Activated naive CD8-positive, alpha-beta T cell treated with anti-CD3 and anti-CD28 coated beads, Interleukin-2, amount 10 ng/mL, durations not matched to agents 7 days and 5 days (primary cell): ENCODE measurements at places on chromosomes 3 and 15. TPM values are rescaled to one million over a fixed set of nuclear protein-coding genes. Genes with fewer than 3 reads are reported as not detected.
A peak's percentile ranks its signal among the peaks of the same experiment; 100 is the strongest.

DNA sequence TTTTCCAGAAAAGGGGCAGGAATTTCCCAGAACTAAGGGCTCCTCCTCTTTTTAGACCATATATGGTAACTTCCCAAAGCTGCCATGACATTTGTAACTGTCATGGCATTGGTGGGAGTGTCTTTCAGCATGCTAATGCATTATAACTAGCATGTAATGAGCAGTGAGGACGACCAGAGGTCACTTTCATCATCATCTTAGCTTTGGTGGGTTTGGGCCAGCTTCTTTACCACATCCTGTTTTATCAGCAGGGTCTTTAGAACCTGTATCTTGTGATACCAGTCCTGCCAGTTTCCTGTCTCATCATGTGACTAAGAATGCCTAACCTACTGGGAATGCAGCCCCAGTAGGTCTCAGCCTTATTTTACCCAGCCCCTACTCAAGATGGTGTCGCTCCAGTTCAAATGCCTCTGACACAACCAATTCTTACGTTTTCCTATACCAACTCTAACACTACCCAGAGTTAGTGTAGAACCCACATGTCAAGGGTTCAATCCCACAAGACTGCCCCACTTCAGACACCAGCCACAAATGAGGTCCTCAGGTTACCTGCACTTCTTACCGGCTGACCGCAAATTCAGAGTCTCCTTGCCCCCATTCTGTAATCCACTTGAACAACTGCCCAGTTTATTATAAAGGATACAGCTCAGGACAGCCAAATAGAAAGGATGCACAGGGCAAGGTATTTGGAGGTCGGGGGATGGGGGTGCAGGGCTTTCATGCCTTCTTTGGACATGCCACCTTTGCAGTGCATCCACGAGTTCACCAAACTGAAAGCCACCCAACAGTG, 17.7 kb downstream of the FOXB1 start:
- DNase-seq: no peak

GRCh38 chr15:93719921-93720351, 511.4 kb upstream of the MCTP2 start:
- no peak for DNase-seq

DNA sequence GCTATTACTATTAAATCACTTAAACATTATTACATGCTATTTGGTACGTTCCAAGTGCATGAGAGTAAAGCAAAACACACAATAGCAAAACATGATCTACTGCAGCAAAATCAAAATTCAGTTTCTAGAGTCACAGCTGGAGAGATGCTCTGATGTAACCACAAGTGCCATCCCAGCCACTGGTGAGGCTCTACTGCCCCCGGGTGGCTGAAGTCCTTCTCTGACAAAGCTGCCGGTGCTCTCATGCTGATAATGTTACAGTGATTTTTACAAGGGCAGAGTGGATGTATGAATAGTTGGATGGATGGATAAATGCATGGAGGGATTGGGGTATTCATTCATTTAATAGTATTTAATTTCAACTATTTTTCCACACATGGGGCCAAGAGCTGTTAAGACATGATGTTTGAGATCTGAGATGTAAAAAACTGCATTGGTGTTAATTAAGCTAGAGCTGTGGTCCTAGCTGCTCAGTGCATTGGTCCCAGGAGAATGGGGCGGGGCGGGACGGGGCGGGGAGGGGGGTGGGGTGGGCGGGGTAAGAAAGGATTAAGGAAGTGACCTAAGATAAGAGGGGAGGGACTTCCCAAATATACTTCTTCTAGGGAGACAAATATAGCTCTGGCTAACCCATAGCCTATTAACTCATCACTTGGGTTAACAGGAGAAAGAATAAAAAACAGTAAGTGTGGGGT, 5.3 kb upstream of the SPESP1 start:
- peak; percentile 58 for DNase-seq

Gene CELSR3
- 16.2 TPM for total RNA-seq
